ENCODE measurements at places on chromosomes 4 and X. TPM values are rescaled to one million over a fixed set of nuclear protein-coding genes. Genes with fewer than 3 reads are reported as not detected.

The IDH3G gene
- total RNA-seq, result 76.2 TPM

The TRAPPC2 gene
- total RNA-seq, result 23.0 TPM

The MTTP gene
- 0.14 TPM for total RNA-seq

The LINC00632 gene
- 17.9 TPM for total RNA-seq

The LRRC66 gene
- total RNA-seq, result 0.15 TPM

The PNMA6A gene
- total RNA-seq, result 7.5 TPM

The MAOB gene
- total RNA-seq, result 1.00 TPM

The DOCK11 gene
- total RNA-seq, result 2.2 TPM

The HSFX1 gene
- 0.76 TPM for total RNA-seq

The RNF175 gene
- total RNA-seq, result 3.6 TPM

The IQCM gene
- 0.17 TPM for total RNA-seq

The PNMA6F gene
- total RNA-seq, result not detected

The LEF1 gene
- 0.28 TPM for total RNA-seq

All from H7 (cell line).